ENCODE measurements at places on chromosomes 2 and 18.

DNA sequence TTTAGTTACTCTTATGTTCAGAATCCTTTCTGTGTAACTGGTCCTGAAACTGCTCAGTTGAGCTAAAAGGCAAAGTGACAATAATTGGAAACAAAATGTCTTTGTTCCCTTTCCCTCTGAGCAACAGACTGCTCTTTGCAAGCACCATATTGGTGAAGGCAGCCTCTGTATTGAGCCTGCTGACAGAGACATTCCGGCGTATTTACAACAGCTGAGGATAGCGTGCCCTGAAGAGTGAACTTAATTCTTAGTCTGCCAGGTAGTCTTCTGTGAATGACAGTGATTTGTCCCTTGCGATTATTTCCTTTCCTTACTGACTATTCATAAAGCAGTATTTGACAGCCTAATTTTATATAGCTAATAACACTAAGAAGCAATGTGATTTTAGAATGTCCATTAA lies 239.1 kb downstream of the CPS1 start:
- DNase-seq, result no peak

GRCh38 chr2:147913701-147914480 lies 69.1 kb downstream of the ACVR2A start:
- DNase-seq, result no peak

DNA sequence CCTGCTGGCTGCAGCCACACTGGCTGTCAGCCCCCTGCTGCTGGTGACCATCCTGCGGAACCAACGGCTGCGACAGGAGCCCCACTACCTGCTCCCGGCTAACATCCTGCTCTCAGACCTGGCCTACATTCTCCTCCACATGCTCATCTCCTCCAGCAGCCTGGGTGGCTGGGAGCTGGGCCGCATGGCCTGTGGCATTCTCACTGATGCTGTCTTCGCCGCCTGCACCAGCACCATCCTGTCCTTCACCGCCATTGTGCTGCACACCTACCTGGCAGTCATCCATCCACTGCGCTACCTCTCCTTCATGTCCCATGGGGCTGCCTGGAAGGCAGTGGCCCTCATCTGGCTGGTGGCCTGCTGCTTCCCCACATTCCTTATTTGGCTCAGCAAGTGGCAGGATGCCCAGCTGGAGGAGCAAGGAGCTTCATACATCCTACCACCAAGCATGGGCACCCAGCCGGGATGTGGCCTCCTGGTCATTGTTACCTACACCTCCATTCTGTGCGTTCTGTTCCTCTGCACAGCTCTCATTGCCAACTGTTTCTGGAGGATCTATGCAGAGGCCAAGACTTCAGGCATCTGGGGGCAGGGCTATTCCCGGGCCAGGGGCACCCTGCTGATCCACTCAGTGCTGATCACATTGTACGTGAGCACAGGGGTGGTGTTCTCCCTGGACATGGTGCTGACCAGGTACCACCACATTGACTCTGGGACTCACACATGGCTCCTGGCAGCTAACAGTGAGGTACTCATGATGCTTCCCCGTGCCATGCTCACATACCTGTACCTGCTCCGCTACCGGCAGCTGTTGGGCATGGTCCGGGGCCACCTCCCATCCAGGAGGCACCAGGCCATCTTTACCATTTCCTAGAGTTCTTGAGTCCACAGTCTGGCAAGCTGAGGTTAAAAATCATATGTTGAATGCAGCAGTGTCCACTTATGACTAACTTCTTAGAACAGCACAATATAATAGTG lies 741 bp downstream of the GPR148 start:
- no peak for DNase-seq

DNA sequence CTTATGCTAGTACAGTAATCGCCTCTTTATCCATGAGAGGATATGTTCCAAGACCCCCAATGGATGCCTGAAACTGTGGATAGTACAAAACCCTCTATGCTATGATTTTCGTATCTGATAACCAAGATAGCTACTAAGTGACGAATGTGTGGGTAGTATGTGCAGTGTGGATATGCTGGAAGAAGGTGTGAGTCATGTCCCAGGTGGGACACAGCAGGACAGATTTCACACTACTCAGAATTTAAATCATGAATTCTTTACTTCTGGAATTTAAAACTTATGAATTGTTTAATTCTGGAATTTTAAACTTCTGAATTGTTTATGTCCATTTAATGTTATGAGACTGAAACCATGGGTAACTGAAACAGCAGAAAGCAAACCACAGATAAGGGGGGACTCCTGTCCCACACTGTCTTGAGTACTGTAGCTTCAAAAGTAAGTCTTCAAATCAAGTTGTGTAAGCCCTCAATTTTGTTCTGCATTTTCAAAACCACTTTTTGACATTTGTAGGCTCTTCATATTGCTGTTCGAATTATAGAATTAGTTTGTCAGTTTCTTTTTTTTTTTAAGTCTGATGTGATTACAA lies 116.0 kb downstream of the LTBP1 start:
- no peak for DNase-seq

DNA sequence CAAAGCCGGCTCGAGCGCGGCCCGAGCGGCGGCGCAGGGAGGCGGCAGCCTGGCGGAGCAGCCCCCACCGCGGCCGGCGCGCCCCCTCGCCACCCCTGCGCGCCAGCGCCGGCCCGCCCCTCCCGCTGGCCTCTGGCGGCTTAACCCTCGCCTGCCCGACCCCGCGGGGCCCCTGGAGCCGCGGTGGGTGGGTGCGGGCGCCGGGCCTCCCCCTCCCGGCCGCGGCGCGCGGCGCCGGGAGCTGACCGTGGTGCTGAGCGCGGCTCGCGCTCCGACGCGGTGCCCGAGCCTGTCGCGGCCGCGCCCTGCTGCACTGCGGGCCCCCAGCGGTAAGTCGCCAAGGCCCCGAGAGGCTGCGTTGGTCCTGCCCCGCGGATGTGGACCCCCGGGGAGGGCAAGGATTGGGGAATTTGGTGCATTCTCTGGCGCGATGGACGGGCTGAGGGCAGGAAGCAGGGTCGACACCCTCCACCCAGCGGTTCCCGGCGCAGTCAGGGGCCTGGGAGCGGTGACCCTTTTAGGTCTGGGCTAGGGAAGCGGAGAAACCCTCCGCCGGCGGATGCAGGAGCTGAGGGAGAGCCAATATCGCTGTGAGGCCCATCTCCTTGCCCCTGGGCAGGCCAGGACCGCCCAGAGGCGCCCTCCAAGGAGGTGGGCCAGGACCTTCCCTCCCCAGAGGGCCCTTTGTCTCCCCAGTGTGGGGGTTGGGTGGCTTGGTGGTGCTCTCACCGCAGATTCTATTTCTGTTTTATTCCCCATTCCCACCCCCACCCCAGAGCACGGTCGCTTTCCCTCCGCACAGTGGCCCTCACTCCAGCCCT lies 923 bp downstream of the AMER3 start:
- no peak for DNase-seq

DNA sequence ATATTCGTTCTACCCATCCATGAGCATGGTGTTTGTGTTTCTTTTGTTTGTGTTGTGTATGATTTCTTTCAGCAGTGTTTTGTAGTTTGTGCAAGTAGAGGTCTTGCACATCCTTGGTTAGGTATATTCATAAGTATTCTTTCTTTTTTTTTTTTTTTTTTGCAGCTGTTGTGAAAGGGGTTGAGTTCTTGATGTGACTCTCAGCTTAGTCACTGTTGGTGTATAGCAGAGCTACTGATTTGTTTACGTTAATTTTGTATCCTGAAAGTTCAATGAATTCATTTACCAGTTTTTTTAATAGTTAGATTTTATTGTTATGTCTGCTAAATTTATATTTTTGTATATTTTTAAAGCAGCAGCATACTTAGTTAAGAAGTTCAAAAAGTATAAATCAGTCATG lies 834.4 kb upstream of the NRXN1 start:
- no peak for DNase-seq

GRCh38 chr2:126777620-126777978 lies 121.1 kb upstream of the TEX51 start:
- no peak for DNase-seq

GRCh38 chr2:219578811-219579613 lies 6.9 kb downstream of the INHA start:
- no peak for DNase-seq

DNA sequence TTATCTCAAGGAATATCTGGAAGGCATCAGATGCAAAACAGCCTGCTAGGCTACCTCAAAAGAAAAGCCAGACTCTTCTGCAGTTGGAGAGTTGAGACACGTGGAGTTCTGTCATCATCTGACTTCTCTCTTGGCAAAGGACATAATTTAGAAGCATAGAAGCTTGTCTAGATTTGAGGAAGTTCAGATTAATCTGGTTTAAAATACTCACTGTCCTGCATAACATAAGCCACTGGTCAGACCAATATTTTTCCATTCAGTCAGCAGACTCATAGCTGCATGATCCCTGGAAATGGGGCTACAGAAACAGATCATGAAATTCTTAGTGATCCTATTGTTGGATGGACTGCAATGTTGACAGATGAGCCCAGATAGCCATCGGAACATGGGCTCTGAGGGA lies 349.0 kb downstream of the TXNL1 start:
- no peak for DNase-seq

GRCh38 chr2:140359056-140359771 lies 1579.0 kb upstream of the NXPH2 start:
- DNase-seq, result no peak

GRCh38 chr2:196384729-196385128 lies 213.4 kb upstream of the STK17B start:
- no peak for DNase-seq

DNA sequence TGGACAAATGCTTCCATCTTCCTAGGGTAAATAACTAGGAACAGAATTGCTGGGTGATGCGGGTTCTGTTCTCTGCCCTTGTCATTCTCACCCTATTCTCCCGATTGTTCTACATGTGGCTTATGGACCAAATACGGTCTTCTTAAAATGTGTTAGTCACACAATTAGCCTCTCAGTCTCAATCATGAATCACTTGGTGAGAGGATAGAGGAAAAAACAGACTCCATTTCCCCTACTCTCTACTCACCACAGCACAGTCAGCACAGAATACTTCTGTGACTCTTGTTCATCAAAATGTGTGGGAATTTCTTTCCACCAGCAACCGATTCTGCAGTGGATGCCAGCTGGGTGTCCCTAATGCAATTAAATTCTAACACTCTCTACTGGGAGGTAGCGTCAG lies 125.2 kb downstream of the SH3BP4 start:
- no peak for DNase-seq

- no peak for DNase-seq
Observed at GRCh38 chr18:35289727-35290093, 319 bp downstream of the ZSCAN30 start.

GRCh38 chr2:118808429-118808809 lies 39.0 kb downstream of the EN1 start:
- no peak for DNase-seq

DNA sequence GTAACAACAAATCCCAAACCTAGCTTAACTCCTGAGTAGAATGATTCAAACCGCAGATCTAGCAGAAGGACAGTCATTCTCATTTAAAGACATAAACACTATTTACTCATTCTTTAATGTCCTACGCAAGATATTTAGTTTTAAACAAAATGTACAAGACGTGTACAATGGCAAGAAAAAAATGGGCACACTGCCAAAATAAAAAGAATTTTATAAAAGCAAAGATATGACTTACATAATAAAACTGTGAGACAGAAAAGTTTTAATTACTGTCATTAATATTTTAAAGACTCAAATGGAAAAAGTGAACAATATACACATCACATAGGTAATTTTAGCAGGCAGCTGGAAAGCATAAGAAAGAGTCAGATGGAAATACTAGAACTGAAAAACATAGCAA lies 157.8 kb downstream of the GALNT13 start:
- no peak for DNase-seq

- no peak for DNase-seq
Observed at GRCh38 chr18:70075906-70076305, 128.2 kb upstream of the CD226 start.

- no peak for DNase-seq
Observed at GRCh38 chr2:233992513-233993217, 57.8 kb upstream of the SPP2 start.

DNA sequence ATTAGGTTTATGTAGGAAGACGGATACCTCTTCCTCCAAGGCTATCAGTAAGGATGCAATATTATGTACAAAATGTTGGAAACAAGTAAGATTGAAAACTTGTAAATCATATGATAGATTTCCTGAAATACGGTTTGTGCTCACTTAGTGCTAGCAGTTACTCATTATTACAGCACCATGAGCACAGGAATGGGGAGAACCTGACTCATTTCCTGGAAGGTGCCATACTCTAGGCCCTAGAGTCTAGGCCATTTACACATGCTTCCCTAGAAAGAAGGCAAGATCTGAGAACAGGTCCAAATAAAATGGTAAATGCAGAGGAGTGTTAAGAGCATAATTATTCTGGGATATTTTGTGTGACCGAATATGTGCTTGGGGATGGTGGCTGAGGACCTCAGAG lies 467.7 kb upstream of the CELF4 start:
- DNase-seq, result no peak

DNA sequence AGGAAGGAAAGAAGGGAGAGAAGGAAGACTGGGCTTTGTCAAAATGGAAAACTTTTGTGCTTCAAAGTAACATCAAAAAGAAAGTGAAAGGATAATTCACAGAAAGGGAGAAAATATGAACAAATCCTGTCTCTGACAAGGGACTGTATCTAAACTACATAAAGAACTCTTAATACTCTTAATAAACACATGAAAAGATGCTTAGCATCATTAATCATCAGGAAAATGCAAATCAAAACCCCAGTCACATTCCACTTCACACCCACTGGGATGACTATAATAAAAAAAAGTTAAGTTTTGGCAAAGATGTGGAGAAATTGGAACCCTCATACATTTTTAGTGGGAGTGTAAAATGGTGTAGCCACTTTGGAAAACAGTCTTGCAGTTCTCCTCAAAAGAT lies 11.8 kb upstream of the ZFP36L2 start:
- DNase-seq, result no peak

DNA sequence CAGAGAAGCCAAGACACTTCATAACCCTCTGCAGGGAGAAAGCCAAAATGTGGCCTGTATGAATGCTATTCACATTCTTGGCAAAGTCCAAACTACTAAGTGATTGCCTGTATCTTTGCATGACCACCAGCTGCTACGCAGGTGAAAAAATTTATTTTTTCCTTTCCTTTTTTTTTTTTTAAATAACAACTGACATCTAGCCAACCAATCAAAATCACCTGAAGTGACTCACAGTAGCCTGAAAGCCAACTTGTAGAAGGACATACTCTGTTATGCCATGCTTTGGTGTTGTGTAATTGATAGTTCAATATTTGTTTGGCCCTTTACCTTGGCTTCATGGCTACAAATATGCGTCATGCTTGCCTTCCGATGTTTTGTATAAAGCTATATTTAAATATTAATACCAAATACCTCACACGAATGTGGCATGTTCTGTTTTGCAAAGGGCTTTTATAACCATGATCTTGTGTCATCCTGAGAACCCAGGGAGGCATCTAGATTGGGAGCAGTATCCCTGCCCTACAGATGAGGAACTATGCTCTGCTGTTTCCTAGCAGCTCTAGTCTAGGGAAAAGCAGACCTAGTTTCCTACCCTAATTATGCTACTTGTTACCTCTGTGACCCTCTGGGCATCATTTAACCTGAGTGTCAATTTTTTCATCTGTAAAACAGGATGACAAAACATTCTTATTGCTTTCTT lies 102.1 kb downstream of the MYOM1 start:
- no peak for DNase-seq

DNA sequence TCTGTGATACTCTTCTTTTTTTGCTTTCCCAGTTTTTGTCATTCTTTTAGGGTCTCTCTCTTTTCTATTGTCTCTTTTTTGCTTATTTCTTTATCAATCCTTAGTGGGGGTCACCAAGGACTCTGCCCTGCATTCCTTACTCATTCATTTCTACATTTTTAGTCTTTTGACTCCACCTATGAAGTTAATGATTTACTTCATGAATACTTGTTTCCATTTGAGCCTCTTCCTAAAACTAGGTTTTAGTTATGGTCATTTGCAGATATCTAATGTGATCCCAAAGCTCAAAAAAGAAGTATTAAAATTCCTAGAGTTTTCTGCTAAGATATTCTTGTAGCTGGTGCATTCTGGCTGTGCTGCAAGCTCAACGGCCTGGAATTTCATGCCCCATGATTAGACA lies 149.3 kb upstream of the AQP4 start:
- DNase-seq, result no peak

Measured in posterior vena cava (tissue), 2 donors.